ENCODE measurements at places on chromosomes 1 and 21.
A peak's percentile ranks its signal among the peaks of the same experiment; 100 is the strongest.

GRCh38 chr1:150981177-150981804 is 801 bp upstream of the ANXA9 start:
- DNase-seq = no peak

DNA sequence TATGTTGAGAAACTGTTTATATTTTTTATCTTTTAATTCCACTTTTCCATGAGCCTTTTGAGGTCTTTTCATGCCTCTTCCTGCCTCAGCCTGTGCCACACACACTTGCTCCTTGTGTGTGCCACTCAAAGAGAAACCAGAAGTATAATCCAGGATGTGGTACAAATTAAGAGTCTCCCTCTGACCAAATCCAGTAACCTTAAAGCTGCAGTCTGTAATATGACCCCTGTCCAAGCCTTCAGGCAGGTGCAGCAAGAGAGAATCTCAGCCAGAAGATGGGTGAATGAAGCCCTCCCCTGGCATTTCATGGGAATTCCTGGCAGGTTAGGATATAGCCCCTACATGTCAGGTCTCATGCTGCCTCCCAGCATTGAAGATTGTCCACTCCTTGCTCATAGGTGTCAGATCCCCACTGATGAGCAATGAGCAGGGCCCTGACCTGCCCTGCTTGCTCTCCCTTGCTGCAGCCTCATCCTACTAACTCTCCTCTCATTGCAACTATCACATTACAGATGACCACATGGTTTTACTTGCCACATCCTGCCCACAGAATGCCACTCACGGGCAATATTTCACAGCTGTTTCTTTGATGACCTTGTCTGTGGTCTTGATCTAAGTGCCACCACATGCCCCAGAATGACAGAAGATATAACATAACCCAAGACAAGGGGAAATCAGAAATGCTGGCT is 169.3 kb downstream of the SEC16B start:
- no peak for DNase-seq

DNA sequence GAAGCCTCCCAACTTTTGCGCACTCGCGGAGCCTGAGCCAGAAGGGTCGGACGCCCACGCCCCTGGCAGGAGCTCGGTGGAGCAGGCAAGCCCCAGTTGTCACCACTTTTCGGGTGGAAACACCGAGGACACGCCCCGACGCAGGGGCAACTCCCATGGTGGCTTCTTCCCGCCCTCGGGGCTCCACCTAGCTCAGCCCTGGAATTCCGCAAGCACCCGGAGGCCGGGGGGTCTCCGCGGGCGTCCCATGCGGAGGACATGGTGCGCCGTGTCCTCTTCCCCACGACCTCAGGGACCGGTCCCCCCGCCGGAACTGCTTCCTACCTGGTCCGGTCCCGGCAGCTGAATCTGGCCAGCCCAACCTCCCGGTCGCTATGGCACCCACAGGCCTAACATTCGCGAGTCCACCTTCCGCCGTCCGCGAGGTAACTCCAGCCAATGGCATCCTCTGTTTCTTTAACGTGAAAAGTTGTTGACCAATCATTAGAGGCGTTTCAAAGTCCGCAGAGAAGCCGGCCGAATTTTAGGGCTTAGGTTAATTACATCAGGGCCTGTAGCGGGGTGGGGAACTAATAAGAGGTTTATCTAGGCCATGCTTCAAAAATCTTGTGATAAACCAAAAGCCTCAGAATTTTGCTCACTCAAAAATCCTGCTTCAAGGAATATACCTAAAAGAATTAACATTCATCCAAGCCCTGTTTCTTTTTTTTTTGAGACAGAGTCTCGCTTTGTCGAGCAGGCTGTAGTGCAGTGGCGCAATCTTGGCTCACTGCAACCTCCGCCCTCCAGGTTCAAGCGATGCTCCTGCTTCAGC is at the start of gene STPG1:
Gene STPG1, minus strand, starts transcription at position 433 of the 814 bp plus-strand sequence. CDS start 12,394 bp downstream, outside the sequence.
- DNase-seq = peak; percentile 47

DNA sequence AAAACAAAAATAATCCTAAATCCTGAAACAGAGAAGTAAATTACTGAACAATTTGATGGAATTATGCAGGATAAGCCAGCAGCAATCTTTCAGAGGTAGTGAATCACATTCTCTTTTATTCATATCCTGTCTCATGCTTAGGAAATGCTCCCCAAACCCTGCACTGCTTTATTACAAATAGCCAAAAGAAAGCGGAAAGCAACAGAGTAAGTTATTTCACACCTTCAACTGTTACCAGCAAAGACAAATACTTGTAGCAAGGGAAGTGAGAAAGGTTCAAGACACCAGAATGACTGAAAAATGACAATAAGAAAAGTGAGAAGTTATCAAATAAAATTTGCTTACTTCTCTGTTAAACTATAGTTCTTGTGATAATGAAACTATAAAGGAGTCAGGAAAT is 6.2 kb downstream of the ZRANB2 start:
- no peak for DNase-seq

DNA sequence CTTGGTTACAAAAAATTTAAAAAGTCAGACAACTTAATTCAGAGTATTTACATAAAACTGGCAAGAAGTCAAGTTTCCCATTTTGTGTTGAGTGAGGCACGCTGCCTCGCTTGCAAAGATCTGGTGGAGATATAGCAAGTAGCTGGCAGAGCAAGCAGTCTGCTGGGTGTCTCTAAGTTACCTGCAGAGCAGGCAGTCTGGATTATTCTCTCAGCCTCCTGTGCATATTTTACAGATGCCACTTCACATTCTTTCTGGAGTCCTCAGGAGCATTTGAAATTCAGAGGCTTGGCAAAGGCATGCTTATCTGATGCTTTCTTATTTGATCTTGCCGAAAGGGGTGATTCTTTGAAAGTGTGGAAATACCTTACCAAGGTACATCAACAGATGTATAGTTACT is 640.4 kb upstream of the ADGRL4 start:
- DNase-seq = no peak

GRCh38 chr1:119758584-119758983 is 10.1 kb downstream of the HMGCS2 start:
- DNase-seq = no peak

- DNase-seq = no peak
These were observed 34.4 kb upstream of the TENT5C start for GRCh38 chr1:117571496-117571895.

- no peak for DNase-seq
These were observed 61.0 kb downstream of the MATN1 start for GRCh38 chr1:30662291-30662840.

DNA sequence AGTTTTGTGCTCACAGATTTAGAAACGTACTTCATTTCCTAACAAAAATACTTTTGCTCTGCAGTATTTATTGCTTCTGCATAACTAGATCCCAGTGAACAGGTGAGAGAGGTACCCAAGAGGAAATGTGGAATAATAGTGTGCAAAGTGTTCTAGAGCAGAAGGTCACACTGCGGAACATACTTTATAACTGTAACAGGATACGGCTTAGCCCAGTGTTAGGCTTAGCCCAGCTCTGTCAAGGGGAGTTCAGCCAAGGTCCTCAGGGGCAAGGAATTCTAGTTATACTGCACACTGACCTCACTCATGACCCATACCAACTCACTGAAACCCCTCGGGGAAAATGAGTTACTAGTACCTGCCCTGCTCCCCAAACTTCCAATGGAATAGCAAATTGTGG is 55.3 kb downstream of the PTPN14 start:
- no peak for DNase-seq
